ENCODE measurements at places on chromosomes 12 and 14.

GRCh38 chr14:103684471-103684870, 30.8 kb downstream of the XRCC3 start:
- no peak for DNase-seq

DNA sequence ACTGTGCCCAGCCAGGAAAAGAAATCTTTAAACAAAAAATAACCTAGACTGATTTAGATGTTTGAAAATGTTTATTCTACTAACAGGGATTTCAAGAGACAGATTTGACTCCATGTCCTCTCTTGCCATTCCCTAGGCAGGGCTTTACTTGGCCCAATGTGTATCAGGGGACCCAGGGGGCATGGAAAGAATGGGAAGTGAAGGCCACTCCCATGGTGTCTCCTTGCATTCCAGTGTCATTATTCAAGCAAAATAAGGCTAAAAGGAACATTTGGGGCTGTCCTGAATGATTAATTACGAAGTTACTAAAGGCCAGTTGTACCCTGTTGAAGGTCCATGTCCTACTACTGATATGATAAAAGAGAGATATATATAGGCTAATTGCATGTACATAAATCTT, 151.9 kb upstream of the ATF7IP start:
- DNase-seq: no peak

DNA sequence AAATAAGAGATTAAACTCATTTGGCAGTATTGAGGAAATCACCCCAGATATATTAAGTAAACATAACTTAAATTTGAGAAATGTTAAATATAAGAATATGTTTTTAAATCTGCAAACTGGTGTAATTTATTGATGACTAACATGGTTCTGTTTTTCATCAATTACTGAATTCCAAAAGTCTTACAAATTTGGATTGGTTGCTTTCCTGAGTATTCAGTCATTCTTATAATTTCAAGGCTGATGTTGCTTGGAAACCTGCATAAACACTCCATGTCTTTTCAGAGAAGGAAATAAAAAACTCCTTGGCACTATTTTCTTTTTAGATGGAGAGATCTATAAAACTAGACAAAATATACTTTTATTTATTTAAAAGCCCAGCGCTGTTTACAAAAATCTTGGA, 71.7 kb downstream of the NOVA1 start:
- no peak for DNase-seq

DNA sequence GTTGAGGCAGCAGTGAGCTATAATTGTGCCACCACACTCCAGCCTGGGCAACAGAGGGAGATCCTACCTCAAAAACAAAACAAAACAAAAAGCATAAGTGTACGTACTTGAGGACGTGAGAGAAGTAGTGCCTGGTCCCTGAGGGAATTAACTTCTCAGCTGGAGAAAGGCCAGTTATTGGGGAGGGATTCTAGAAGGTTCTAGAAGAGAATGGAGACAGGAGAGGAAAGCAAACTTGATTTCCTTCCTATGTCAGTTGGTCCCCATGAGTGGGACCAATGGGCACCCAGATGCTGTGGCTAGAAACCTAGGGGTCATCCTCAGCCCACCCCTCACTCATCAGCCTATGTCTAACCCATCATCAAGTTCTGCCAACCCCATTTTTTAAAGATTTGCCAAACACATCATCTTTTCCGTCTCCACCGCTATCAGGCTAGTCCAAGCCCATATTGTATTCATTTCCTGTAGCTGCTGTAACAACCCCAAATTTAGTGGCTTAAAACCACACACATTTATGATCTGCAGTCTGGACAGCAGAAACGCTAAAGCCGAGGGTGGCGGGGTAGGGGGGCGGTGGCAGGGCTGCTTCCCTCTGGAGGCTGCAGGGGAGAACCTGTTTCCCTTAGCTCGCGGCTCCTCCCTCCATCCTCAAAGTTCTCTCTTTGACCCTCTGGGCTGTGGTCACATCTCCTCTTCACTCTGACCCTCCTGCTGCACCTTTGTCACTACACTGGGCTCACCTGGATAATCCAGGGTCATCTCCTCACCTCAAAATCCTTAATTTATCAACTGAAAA, 7.2 kb upstream of the RBM19 start:
- DNase-seq: no peak

- DNase-seq: peak; percentile 64
Observed at GRCh38 chr12:12336049-12336411, 14.0 kb downstream of the MANSC1 start.

GRCh38 chr14:53156238-53156637, 3.1 kb upstream of the DDHD1 start:
- no peak for DNase-seq

GRCh38 chr12:52952076-52952801, 3.3 kb downstream of the KRT18 start:
- no peak for DNase-seq

DNA sequence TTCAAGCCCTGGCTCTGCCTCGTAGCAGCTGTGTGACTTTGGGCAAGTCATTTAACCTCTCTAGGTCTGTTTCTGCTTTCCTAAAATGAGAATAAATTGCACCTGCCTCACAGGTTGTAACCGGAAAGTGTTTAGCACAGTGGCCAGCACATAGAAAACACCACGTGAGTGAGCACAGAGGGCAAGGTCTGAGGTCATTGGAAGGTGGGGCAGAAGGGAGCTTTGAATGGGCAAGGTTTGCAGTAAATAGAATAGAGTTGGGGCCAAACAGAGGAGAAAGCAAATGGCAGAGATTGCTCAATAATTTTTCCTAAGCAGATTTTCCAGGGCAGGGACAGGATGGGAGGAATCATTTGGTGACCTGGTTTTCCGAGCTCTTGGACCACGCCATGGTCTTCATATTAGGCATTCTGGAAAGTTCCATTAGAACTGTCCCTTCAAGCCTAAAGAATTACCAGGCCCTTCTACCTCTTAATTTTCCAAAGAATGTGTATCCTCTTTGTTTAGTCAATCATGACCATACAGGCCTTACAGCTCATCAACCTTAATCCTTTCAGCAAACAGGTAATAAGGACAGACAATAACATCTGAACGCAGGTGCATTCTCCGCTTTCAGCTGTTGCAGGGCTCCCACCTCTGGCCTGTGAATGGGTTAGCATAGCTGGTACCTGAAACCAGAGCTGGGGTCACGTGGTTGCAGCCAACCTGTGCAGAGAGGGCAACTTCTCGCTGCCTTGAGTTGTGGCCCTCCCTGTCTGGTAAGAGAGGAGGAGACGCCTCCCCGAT, 53.8 kb downstream of the VWF start:
- no peak for DNase-seq

- DNase-seq: no peak
Observed at GRCh38 chr12:70217416-70217815, 25.8 kb upstream of the CNOT2 start.

DNA sequence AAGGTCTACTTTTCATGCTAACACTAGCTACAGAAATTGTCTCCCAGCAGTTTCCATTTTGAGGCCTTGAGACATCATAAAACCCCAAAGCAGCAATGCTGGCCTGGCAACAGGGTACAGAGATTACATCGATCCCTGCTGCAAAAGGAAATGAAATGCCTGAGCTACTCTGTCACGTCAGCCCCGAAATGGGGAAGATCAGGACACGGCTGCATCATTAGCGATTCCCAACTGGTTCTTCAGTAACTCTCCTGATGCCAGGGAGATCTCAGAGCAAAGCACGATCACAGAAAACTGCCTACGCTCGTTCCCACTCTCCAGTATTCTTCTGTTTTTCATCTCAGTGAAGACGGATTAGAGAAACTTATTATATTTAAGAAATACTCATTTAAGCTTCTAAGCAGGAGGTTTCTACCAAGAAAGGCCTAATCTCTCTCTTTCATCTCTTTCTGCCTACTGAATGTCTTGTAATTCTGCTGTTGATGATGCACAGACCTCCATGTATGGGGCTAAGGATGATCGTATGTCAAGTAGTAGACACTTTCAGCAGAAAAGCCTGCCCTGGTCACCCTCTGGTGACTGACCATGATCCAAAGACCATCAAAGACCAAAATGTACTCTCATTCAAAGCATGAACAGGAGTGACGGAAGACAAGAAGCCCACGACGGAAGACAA, 168.5 kb downstream of the RIMBP2 start:
- DNase-seq: no peak

- DNase-seq: no peak
Observed at GRCh38 chr12:5173511-5174011, 129.9 kb downstream of the KCNA5 start.

DNA sequence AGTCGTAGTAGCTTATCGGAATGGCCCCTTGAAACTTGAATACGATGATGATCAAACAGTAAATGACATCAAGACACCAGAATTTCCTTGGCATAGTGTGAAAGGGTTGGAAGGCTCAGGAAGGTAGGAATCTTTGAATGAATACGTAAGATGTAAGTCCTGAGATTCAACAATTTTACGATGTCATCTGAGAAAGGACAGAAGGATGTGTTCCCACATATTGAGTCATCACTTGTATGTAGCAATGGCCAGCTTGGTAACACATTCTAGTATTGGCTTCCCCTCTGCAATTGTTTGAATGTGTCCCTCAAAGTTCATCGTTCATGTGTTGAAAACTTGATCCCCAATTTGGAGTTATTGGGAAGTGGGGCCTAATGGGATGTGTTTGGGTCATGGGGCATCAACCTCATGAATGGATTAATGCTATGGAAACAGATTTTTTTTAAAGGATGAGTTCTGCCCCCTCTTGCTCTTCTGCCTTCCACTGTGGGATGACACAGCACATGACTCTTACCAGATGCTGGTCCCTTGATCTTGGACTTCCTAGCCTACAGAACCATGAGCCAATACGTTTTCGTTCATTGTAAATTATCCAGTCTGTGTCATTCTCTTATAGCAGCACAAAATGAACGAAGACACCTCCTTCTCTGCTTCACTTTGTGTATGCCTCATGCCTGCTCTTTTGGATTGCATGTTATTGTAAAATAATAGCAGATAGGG, 284.6 kb downstream of the BCAT1 start:
- DNase-seq: peak; percentile 77

DNA sequence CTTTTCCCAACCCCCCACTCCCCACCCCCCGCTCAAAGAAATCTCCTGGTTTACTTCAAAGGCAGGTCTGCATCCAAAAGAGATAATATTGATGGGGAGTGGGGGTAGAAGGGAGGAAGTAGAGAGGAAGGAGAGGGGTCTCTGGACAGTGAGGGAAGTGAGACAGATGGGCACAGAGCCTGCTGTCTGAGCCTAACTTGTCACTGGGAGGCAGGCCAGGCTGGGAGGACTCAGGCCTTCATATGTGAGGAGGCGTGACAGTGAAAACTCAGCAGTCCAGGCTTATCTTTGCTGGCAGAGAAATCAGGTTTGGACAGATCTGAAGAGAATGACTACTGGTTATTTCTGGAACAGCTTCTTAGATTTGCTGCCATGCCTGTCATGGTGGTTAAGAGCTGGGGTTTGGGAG, 192.3 kb downstream of the NUAK1 start:
- DNase-seq: no peak

- DNase-seq: no peak
Observed at GRCh38 chr14:61154641-61155040, 126.5 kb downstream of the TMEM30B start.

DNA sequence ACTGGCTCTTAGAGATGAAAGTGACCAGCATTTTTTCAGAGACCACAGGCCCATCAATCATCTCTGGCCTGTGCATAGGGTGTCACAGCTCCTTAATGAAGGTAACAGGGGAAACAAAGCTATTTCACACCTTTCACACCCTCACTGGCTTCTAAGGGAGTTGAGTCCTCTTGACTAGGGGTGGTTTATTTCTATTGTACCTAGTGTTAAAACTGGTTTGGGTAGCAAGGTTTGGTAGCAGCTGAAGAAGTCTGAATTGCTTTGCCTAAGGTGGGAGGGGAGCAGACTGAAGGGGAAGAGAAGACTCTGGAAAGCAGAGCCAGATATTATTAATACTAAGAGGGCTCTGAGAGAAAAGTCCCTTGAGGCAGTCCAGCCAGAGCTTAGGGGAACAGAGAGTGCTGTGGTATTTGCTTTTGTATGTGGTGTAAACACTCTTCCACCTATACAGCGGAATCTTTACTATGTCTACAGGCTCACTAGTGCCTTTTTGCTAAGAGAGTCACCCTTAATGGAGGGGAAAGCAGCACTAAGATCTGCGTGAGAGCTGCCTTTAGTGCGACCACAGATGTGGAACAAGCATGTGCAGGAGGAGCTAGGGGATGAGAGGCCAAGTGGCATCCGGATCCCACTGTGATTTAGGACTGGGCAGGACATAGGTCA, 95.8 kb downstream of the STXBP6 start:
- DNase-seq: no peak

DNA sequence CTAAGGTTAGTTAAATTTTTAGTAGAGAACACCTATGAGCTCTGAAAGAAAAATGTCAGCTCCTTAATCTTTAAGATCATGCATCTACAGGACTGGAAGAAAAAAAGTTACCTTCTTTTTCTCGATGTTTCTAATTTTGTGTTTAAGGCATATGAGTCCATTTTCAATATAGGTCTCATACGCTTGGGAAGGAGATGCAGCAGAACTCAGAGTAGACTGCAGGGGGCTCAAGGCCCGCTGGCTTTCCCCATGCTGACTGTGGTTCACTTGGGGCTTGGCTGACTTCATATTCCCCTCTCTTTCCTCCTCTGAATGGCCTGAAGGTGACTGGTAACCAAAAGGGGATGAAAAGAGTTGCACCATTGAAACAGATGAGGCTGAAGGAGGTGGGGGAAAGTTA, 1.5 kb downstream of the CAPRIN2 start:
- DNase-seq: peak; percentile 24

GRCh38 chr12:47823422-47824086, 3.9 kb upstream of the HDAC7 start:
- no peak for DNase-seq

DNA sequence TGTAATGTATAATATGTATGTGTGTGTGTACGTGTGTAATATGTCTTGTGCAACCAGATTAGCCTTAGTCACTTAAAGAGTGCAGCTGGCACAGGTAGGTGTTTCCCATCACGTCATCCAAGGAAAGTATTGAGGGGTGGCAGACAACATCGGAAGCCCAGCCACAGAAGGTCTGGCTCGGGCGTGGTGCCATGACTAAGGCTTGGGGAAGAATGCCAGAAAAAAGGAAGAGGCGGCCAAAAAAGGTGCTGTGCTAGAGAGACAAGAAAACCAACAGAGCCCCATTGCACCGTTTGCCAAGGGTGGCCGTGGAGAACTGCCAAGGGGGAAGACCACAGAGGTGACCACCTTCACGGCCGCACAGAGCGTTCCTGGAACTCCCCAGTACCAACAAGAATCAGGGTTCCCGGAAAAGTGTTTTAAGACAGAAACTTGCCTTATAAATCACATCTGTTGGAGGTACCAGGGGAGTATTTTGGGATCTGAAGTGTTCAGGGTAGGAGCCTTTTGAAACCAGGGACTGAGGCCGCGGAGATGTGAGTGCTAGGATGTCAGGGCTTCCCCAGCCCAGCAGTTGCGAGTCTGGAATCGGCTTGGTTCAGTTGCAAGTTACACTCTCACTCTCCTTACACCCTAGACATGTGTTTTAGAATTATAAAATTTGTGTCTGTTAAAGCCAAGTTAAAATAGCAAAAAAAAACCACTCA, 131.2 kb upstream of the DYRK2 start:
- DNase-seq: no peak

- DNase-seq: no peak
Observed at GRCh38 chr14:97978341-97978740, 1181.2 kb downstream of the VRK1 start.

GRCh38 chr12:2070440-2071045, 17.8 kb downstream of the CACNA1C start:
- DNase-seq: no peak

Measured in fibroblast of villous mesenchyme (primary cell).